ENCODE measurements at places on chromosomes 5 and 9.

DNA sequence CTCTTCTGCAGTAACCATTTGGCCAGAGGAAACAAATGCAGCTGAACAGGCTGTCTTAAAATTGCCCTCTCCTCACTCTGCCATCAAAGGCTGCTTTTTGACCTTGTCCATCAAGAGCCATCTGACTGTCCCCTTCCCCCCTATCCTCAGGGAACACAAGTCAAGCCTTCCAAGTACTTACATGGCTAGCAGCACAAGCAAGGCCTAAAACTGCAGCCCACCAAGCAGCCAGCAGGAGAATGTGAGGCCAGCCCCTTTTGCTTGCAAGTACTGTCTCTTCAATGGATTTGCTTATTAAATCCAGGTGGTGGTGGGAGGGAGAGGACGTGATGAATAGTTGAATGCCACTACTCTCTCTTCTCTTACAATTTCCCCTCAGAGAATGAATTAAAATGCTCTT, 83.5 kb downstream of the HTR1A start:
- no peak for DNase-seq

GRCh38 chr5:140145818-140146522, 20.2 kb downstream of the IGIP start:
- peak; percentile 58 for DNase-seq

DNA sequence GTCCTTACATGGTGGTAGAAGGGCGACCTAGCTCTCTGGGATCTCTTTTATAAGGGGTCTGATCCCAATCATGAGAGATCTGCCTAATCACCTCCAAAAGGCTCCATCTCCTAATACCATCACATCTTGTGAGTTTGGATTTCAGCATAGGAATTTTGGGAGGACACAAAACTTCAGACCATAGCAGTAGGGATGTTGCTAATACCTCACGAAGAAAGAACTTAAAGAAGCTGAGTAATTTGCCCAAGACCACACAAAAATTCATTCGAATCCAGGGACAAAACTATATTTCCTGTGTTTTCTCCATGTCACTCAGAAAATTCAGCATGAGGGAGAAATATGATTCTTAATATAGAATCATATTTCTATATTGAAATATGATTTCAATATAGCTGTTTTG, 32.7 kb downstream of the MTAP start:
- no peak for DNase-seq

GRCh38 chr9:114898741-114899140, 31.6 kb downstream of the TNFSF8 start:
- DNase-seq, result peak; percentile 16

GRCh38 chr9:34379334-34380033, 2.8 kb upstream of the MYORG start:
- DNase-seq, result peak; percentile 93

DNA sequence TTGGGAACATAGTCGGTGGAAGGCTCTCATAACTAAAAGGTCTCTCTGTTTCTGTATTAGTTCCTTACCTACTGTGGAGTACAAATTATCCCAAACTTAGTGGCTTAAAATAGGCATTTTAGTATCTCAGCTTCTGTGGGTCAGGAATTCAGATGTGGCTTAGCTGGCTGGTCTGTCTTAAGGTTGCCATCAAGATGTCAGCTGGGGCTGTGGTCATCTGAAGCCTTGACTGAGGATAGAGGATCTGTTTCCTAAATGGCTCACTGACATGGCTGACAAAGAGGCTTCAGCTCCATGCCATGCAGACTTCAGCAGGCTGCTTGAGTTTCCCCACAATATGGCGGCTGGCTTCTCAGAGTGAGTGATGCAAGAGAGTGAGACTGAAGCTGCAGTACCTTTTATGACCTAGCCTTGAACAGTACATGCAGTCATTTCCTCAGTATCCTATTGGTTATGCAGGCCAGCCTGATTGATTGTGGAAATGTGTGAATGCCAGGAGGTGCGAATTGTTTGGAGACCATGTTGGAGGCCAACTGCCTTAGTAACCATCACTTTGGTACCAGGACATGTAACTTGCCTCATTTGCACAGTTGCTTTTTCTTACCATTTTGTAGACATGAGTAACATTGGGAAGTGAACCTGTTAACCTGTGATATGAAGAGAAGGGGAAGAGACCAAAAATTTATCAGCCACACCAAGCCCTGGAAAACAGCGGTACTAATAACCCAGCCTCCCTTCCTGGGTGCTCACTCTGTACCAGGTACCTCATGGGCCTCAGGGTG, 152.8 kb upstream of the IER5L start:
- DNase-seq, result peak; percentile 10

GRCh38 chr5:1734908-1735289, 64.7 kb downstream of the MRPL36 start:
- no peak for DNase-seq

GRCh38 chr9:112038017-112038408, 137.1 kb downstream of the SUSD1 start:
- no peak for DNase-seq

- DNase-seq, result no peak
Measured at GRCh38 chr5:158313027-158313732, 454.2 kb upstream of the CLINT1 start.
